Myocyte (in vitro differentiated cells): ENCODE measurements at places on chromosomes 5 and 9.

- no peak for DNase-seq
Measured at GRCh38 chr9:129962889-129963703, 79.9 kb downstream of the FNBP1 start.

DNA sequence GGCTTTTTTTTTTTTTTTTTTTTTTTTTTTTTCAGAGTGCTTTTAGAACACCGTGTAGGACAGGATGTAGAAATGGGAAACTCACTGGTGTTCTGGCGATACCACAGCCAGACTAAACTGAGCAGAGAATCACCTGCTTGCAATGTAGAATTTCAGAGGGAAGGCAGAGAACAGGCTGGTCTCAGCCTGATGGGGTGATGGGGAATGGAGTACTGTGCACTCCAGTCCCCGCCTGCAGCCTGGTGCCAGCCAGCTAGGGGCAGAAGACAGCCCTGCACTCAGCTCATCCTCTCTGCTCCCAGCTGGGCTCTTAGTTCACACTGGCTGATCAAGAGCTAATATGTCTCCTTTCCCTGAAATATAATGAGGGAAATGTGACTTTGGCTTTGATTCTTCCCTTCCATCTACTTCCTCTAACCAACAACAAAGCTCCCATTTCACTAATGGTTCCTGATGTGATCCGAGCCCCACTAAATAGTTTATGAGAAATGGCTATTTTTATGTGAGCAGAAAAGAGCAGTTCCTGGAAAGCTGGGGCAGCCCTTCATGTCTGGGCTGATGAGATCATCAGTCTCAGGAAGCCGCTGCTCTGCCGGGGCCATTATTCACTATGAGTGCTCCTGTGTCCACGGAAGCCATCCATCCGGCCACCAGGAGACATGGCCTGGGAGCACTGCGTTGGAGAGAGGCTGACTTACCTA, 209.7 kb downstream of the GADD45G start:
- no peak for DNase-seq

- peak; percentile 68 for DNase-seq
Measured at GRCh38 chr9:81562231-81563019, 126.9 kb downstream of the TLE1 start.

GRCh38 chr5:143014017-143014651, 244.0 kb downstream of the ARHGAP26 start:
- DNase-seq = peak; percentile 22

DNA sequence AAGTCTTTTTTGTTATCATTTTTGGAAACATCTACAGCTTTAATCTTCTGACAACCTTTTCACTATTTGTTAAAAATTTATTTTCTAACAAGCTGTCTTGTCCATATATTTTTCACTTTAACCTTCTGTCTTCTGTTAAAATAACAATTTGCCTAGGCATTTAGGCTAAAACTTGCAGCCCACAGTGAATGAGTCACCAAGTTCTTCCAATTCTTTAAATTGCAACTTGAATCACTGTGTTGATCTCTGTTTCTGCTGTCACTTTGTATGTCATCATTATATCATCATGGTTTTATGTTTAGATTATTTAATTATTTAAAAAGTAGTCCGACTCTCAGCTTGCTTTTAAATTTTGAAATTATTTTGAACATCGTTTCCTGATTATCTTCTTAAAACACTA, 473.8 kb upstream of the PTPRD start:
- DNase-seq = no peak

GRCh38 chr9:36486329-36486932, 86.3 kb upstream of the MELK start:
- peak; percentile 10 for DNase-seq

DNA sequence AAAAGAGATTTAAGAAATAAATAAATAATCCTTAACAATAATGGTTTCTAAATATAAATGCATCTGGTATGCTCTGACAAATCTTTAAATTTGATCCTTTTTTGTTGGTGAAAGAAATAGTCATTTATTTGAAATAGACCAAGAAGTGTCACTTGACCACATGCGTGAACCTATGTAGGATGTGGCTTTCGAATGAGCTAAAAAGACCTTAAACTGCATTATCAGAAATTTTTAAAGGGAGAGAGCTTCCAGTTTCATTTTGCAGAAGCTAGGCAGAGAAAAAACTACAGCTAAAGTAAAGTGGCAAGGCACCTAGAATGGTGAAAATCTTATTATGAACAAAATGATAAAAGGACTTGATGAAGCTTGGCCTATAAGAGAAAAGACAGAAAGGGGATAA, 309.2 kb upstream of the EFNA5 start:
- no peak for DNase-seq

GRCh38 chr5:6550628-6551027, 82.2 kb downstream of the NSUN2 start:
- no peak for DNase-seq

- no peak for DNase-seq
Measured at GRCh38 chr9:91735049-91735448, 215.0 kb downstream of the ROR2 start.

GRCh38 chr9:69279084-69279731, 45.8 kb upstream of the ENTREP1 start:
- no peak for DNase-seq

DNA sequence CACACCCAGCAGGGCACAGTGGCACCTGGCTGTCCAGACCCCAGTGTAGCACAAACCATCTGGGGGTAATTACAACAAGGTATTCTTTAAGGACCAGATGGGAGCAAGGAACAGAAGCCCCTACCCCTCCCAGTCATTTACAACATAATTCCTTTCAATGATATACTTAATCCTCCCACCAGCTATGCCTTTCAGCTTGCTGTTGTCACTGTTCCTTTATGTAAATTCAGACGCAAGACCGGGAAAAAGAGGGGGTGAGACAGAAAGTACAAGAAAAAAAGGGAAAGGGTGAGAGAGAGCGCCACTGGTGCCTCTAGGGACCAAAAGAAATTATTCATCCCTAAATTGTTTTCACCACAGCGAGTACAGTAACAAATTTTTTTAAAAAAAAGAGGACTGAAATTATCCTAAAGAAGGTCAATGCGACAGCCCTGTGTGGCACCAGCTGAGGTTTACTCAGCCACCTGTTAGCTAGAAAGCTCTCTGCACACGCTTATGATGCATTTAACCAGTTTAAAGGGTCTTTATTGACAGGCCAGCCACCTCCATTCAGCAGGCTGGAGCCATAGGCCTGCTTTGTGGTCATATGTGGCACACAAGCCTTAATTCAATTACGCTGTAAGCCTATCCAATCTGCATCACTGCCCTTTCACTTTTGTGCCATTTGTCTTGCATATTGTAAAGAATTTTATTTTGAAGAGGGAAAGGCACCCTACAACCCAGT, 210.2 kb upstream of the ISL1 start:
- DNase-seq = no peak

GRCh38 chr5:61332358-61332749, 296 bp downstream of the ZSWIM6 start:
- peak; percentile 44 for DNase-seq

GRCh38 chr5:45692481-45692880, 3.7 kb downstream of the HCN1 start:
- DNase-seq = no peak

DNA sequence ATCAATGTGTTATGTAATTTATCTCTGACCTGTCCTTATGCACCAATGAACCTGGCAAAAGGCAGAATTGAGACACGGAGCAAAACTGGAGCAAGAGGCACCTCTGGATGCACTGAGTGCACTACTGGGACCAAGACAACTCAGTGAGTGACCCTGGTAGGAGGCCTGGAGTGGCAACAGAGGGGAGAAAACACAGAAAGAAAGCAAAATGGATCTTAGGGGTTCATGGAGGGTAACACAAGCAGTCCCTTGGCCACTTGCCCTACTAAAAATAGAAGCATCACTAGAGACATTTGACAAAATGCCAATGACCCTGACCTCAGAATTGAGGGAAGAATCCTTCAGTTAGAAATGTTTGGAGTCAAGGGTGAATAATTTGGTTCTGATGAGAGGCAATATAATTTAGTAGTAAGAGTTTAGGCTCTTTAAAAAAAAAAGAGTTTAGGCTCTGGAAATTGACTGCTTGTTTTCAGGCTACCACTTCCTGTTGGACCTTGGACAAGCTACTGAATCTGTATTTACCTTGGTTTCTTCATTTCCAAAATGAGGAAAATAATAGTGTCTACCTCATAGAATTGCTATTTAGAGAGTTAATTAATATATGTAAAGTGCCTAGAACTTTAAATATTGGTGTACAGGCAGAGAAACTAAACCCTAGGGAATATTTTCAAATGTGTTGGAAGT, 234.9 kb upstream of the TARS1 start:
- peak; percentile 74 for DNase-seq

- no peak for DNase-seq
Measured at GRCh38 chr9:32423371-32423770, 38.9 kb downstream of the ACO1 start.

- no peak for DNase-seq
Measured at GRCh38 chr9:77865385-77866047, 166.1 kb downstream of the GNAQ start.

DNA sequence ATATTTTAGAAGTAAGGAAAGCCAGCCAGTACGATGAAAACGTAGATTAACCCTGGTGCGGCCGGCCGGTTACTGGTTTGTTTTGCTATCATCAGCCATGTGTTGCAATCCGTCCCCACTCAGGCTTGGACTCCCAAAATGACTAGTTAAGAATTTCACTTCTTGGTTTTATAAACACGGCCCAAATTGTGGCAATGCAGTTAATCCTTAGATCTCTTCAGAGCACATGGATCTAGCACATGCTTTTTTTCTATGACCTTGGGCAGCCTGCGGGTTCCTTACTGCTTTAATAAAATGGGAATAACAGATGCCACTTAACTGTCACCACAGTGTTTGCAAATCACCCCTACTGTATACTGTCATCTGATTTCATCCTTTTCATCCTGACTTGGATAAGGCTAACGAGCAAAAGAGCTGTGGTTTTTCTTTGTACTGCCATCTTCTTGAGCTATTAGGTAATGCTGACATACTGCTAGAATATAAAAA, 1.5 kb downstream of the NDFIP1 start:
- DNase-seq = peak; percentile 46

DNA sequence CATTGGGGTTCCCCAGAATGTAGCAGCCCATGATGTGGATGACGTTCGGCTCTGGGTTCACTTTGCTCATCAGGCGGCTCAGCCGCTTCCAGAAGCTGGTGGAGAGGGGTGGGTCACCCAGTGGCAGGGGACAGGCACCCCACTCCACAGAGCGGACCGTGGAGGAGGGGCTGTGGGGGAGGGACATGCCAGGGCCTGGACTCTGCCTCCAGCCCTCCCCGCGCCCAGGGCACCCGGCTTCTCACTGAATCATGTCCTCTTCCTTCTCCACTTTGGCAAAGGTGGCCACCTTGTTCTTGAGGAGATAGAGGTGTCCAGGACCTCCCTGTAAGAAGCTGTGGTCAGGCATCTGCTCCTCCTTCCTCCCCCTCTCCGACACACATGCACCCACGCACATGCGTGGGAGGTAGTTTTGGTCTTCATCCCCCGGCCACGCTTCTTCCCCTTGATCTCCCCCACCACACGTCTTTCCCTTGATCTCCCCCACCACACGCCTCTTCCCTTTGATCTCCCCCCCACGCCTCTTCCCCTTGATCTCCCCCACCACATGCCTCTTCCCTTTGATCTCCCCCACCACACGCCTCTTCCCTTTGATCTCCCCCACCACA, 8.9 kb upstream of the ENTPD8 start:
- no peak for DNase-seq

DNA sequence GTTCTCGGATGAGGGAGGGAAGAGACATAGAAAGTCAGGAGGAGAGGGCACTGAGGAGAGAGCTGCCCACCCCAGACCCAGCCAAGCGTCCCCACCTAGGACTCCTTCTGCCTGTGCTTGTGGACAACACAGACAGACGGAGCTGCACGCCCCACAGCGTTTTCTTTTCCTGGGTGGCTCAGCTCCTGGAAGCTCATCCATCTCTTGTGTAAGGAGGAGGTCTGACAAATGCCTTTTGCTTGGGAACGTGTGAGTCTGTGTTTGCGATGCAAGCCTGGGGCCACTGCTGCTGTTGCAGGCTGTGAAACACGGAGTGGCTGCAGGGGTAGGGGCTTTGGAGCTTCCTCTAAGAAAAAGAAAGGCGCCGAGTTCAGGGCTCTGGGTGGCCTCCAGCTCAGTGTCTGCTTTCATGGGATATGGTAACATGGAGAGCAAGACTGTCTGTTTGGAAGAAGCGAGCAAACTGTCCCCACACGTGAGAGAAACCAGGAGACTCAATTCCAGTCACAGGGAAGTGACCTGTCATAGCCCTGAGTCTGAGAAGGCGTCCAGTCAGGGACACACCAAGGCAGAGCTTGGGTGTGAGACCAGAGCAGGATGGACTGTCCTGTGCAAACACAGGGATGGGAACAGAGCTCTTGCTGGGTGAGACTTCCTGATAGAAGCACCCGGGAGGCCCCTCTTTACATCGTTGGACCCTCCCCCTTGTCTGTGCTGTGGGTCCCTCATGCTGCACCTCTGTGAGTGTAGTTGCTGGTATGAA, 42.7 kb downstream of the GADD45G start:
- no peak for DNase-seq

DNA sequence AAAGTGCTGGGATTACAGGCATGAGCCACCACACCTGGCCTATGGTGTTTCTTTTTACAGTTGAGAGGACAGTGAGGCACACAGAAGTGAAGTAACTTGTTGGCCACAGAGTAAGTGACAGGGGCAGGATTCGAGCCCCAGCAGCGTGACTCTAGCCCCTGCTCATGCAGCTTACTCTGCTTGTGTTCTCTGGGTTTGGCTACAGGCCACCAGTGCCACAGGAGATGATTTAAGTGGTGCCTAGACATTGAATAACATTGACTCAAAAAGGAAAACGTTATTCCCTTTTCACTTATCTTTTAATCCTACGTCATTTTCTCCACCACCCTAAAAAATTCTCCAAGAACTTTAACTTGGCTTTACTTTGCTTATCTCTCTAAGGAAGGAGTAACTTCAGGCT, 61.4 kb downstream of the SNX24 start:
- DNase-seq = peak; percentile 18

DNA sequence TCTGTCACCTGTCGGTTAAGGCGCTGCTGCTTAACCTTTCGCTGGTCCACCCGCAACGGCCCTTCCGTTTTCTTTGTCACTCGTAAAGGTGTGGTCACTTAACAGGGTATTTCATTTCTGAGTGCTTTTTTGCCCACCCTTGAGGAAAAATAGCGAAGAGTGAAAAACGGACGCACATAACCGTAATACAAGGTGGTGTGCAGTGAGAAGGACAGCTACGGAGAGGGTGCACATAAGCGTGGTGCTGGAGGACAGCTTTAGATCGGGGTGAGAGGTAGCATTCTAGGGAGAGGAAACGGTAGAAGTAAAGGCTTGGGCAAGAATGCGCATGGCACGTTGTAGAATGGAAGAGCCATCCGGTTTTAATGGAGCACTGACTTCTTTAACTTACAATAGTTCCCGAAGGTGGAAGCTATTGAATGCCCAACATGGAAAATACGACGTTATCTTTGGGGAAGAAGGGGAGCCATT, 761 bp downstream of the CCT5 start:
- DNase-seq = peak; percentile 13

- DNase-seq = no peak
Measured at GRCh38 chr5:76714751-76715485, 1.0 kb upstream of the F2R start.

GRCh38 chr9:114430457-114430856, 42.7 kb upstream of the AKNA start:
- no peak for DNase-seq
